ENCODE measurements at places on chromosomes 3 and 15.

GRCh38 chr3:229183-229661 lies 32.7 kb downstream of the CHL1 start:
- H3K4me3 ChIP-seq = no peak overlapping the region
- H3K27me3 ChIP-seq = no peaks in the 10 kb centered on the region
- no peak overlapping the region for H3K27ac ChIP-seq
- no peaks in the 10 kb centered on the region for H3K36me3 ChIP-seq

DNA sequence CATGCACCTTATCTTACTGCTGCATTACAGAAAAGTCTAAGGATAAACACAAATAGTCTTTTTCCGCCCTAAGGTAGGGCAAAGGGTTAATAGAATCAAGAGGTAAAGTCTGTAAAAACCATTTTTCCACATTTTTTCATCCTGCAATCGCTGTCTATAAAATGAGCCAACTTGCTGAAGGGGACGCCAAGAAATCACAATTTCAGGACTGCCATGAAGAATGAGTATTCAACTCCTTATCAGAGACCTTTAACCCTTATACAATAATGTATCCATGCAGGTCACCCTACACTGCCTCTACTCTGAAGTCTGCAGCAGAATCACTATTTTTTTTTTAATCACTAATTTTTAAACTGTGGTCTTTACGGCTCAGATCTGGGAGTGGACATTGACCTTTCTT lies 1.1 kb upstream of the DNAJC13 start:
- H3K27ac ChIP-seq = no peak overlapping the region
- H3K4me3 ChIP-seq = no peak overlapping the region
- H3K4me1 ChIP-seq = peaks cover 13% of the 10 kb centered on the region
- no peak for DNase-seq

DNA sequence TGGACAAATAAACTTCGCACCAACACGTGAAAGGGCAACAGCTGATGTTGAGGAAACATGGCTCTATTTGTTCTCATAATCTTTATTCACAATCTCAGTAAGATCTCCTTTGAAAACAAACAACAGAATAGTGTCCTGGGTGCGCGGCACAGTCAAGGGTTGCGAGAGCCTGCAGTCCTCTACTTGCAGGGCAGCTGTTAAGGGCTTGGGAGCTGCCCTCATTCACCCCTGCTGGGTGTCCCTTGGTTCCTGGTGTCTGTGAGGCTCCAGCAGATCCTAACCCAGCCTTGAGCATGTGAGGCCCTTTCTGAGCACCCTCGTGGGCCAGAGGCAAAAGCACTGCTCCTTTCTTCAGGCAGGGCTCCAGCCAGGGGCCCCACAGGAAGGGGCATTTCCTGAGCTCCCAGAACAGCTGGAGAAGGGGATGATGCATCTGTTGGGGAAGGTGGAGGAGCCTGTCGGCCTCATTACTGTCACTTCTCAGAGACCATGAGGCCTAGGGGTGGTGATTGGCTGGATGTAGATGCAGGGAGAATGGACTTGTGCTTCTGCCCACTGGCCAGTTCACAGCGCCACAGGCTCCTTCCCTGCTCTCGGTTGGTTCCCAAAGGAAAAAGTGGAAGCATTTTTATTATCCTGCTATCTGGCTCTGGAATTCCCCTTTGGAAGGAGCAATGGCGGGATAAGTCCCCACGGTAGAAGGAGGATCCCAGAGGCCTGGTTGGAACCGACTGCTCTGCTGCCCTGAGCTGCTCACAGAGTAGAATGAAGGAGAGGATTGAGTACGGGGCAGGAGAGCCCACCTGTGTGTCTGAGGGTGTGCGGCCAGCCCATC lies 51.9 kb upstream of the KLF13 start:
- no peaks in the 10 kb centered on the region for H3K4me1 ChIP-seq
- H3K27ac ChIP-seq = no peak overlapping the region
- DNase-seq = no peak
- no peaks in the 10 kb centered on the region for H3K27me3 ChIP-seq
- no peaks in the 10 kb centered on the region for H3K36me3 ChIP-seq
- H3K4me3 ChIP-seq = no peak overlapping the region

GRCh38 chr3:123483146-123483545 lies 34.3 kb upstream of the ADCY5 start:
- DNase-seq = no peak
- no peak overlapping the region for H3K27ac ChIP-seq
- H3K4me1 ChIP-seq = no peaks in the 10 kb centered on the region
- H3K27me3 ChIP-seq = no peaks in the 10 kb centered on the region
- H3K36me3 ChIP-seq = no peaks in the 10 kb centered on the region

DNA sequence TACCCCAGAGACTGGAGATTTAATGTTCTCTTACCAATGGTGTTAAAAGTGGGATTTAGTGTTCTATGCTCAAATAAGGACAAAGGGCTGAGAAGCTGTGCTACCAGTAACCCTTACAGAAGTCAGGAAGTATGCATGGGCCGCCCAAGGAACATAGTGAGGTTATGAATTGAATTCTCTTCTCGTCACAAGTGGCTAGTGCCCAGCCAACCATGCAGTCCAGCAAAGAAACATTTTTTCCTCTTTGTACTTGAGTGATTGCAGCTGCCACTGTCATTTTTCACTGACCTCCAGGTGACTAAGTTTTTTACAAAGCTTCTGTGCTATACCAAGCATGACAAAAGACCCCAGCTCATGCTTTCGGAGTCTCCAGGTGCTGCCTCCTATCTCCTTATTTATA lies 110.6 kb upstream of the DCBLD2 start:
- no peak overlapping the region for H3K4me3 ChIP-seq
- no peak for DNase-seq
- no peak overlapping the region for H3K27ac ChIP-seq
- H3K36me3 ChIP-seq = no peaks in the 10 kb centered on the region

Data from GM23338 (cell line).